OCI-M1 (cell line): ENCODE measurements at places on chromosomes 4 and X.
A peak's percentile ranks its signal among the peaks of the same experiment; 100 is the strongest.

DNA sequence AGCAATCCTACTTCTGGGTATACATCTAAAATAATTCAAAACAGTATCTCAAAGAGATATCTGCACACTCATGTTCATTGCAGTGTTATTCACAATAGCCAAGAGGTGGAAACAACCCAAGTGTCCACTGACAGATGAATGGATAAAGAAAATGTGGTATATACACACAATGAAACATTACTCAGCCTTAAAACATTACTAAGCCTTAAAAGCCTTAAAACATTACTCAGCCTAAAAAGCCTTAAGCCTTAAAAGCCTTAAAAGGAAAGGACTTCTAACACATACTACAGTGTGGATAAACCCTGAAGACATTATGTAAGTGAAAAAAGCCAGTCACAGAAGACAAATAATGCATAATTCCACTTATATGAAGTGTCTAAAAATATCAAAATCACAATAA is 40.3 kb upstream of the TFDP3 start:
- DNase-seq = no peak

DNA sequence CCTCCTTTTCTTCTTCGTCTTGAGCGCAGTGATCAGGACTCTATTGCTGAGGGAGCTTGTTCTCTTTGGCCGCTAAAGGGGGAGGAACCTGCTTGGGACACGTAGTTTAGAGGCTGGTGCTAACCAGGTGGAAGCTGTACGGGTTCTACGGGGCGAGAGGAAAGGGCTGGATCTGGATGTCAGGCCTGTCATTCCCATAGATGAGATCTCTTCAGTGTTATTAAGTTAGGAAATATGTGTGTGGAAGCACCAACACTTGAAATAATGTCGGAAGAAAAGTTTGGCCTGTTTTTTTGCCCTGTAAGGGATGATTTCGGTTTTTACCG is 643 bp downstream of the SRP72 start:
- no peak for DNase-seq

- DNase-seq = no peak
Observed at GRCh38 chr4:97300561-97300960, 842.7 kb downstream of the STPG2 start.

DNA sequence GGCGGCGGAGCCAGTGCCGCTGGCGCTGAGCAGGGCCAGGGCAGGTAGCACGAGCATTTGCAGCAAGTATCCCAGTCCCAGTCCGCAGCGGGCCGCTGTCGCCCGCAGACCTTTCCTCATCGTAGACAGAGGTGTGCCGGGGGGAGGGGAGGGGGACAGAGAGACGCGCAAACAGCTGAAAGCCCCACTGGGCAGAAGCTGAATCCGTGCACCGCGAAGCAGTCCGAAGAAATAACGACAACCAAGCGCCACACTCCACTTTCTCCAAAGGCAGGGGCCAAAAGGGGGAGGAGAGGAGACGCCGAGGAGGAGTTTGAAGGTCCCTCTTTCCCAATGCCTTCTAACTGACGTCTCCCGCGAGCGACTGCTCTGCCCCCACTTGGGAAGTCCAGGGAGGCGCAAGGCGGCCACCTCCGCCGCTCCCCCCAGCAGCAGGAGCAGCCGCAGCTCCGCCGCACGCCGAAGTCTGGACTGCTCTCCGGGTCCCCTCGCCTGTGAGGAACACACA is at the start of gene UNC5C:
Gene UNC5C, minus strand, starts transcription at position 236 of the 508 bp plus-strand sequence.
- DNase-seq = no peak

GRCh38 chr4:93063325-93063724 is 759.6 kb downstream of the GRID2 start:
- no peak for DNase-seq

DNA sequence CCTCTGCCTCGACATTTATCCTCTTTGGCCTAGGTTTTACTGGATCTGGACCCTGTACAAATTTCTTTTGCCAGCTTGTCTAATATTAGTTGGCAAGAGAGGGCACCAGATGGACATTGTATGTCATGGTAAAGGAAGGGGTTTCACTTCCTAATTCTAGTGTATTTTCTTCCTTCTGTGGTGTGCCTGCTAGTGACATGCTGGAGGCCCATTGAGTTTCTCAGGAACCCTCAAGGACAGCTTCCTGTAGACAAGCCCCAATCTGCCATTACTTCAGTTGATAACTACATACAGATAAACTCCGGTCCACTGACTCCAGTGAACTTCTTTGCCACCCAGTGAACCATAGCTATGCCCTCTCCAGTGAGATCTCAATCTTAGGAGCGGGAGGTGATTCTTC is 116.9 kb downstream of the STPG2 start:
- no peak for DNase-seq

DNA sequence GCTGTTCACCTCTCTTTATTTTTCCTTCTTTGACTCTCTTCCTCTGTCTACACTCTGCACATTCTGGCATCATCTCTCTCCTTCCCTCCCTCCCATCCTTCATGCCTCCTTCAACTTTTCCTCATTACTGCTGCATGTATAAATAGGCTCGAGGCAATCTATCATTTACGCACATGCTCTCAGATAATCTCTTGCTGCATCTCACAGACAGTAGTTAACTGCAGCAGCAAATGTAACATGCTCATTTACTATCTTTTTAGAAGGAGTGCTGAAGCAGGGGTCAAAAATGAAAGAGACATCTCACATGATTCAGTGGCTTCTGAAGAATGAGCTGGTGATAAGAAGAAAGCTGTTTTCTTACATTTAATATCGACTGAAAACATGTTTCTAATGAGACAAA is 127.7 kb downstream of the RASL11B start:
- DNase-seq = peak; percentile 37

DNA sequence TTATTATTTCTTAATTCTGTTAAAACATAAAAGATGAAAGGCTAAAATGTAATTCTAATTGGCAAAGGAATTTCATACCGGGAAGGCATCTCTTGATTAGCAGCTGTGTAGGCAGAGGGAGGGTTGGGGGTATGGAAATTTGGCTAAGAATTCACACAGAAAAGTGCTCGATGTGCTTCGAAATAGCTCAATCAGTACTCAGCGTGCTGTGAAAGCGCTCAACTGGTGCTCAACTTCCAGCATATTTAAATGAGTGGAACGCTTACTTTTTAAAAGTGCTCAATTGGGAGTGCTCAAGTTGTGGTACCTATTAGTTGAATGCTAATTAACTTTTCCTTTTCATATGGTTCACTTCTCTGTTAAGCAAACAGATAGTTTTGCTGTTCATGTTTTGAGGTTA is 695.9 kb upstream of the ATOH1 start:
- DNase-seq = no peak

DNA sequence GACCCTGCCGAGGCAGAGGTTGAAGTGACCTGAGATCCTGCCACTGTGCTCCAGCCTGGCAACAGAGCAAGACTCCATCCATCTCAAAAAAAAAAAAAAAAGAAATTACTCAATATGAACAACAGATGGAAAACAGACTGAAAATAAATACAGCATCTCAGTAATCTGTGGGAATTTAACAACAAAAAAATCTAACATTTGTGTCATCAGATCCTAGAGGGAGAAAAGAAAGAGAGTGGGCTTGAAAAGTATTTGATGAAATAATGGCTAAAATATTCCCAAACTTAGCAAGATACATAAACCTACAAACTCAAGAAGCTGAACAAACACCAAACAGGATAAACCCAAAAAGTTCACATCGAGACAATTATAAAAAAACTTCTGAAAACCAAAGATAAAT is 84.7 kb downstream of the CENPC start:
- no peak for DNase-seq

DNA sequence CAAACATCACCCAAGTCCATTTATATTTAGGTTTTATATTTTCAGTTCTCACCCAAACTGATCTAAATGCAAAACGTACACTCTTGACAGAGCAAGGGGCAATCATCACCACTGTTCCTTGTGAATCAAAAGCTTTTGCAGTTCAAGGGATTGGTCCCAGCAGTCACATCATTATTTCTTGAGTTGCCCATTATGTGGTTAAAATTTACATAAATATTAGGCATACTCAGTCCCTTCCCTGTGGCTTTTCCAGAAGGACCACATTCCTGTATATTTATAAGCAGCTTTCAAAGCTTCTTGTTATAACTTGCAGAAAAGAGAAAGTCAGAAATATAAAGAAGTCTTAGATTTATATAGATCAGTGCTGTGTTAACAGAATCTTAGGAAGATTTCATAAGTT is 224.4 kb downstream of the CLCN4 start:
- no peak for DNase-seq

DNA sequence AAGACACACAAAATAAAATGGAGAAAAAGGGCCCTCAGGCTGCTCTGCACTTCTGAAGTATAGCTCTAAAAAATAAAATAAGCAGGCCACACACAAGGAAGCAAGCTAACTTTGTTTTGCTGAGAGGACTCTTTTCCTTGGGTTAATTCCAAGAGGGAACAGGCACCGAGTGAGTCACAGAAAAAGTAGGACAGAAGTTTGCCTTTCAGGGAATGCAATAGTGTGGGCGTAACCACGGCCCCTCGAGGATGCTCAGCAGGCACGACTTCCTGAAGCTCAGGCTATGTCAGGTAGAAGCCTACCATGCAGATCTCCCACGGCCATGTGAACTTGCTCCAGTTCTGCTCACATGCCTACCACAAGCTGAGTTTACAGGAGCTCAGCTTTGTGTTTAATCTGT is 22.1 kb downstream of the PPP1R2C start:
- no peak for DNase-seq

GRCh38 chr4:109930464-109930863 is 17.8 kb downstream of the EGF start:
- no peak for DNase-seq

GRCh38 chrX:120755066-120755846 is 120.4 kb downstream of the CT47B1 start:
- peak; percentile 86 for DNase-seq

DNA sequence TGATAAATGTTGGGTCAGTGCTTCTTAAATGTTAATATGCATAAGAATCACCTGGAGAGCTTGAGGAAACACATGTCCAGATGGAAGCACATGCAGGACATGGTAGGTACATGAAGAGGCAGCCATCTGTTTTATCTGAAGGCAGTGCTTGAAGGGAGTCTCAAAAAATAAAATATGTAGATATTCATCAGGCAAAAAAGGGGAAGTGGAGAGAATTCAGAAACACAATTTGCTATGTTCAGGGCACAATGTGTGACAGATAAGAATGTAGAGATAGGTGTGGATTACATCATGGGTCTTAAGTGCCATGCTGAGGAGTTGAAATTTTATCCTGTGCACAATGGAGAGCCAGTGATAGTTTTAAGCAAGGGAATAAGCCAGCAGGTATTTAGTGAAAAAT is 59.6 kb upstream of the CASK start:
- peak; percentile 78 for DNase-seq

DNA sequence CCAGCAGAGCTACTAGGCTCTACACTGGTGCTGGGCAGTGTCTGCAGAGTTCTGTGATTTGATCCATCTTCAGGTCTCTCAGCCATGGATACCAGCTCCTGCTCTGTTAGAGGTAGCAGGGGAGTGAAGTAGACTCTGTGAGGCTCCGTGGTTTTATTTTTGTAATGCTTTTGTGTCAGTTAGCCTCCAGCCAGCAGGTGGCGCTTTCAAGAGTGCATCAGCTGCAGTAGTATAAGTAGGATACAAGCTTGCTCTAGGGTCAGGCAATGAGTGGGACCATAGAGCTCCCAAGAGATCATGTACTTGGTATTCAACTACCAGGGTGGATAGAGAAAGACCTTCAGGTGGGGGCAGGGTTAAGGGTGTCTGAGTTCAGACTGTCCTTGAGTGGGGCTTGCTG is 362.5 kb upstream of the TRAM1L1 start:
- DNase-seq = peak; percentile 74

DNA sequence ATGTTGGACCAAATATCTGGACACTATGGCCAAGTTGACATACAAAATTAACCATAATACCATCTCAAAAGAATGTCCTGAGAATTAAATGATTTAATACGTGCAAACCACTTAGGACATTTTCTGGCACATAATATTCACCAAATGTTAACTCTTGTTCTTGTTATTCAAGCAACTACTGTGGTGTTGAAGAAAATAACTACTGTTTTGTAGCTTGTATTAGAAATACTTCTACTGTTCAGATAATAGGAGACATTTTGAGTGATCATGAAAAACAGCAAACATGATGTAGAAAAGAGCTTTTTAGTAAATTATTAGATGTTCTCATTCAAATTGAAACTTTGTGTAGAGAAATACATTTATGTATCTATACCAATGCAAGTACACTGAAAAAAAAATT is 140.7 kb upstream of the SMIM31 start:
- DNase-seq = no peak

- no peak for DNase-seq
Observed at GRCh38 chr4:169219440-169219839, 51.3 kb downstream of the SH3RF1 start.

DNA sequence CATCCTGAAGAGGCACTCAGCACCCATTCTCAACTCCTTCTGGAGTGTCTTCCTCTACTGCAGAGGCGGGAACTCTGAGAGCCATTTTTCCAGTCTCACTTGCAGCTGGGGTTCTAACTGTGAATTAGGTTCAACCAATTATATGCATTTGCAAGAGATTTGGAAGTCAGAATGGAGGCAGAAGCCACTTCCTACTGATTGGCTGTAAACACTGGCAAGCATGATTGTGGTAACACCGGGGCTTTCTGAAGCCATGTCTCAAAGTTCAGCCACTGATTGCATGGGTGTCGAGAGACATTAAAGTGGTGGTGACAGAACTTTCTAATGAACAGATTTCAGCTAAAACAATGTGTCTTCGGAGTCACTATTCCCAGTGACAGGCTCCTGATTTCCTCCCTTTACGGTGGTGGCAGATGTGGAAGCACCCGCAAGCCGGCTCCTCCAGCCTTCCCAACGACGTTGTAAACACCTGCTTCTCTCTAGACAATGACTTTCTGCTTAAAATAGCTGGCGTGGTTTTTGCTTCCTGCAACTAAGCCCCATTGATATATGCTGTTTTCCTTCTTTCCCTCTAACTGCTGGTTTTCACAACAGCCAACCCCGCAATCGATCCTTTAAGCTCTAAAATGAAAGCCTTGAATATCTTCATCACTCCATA is 92.0 kb downstream of the IRF2 start:
- no peak for DNase-seq

GRCh38 chr4:144562019-144562705 is 83.8 kb upstream of the HHIP start:
- no peak for DNase-seq

DNA sequence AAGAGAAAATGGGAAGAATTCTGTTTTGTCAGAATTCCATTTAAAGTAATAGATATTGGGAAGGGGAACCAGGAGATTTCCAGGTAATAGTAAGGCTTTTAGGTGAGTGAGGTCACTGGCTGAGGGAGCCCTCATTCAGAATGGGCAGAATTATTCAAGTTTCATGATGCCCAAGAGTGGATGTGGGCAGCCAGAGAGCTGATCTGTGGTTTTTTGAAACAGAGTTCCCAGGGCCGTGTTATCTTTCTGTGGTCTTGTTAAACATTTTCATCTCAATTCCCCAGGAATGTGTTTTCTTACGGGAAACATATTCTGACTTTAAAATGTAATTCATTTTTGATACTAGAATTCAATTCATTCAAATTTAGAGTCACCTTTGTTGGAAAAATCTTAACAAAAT is 182.0 kb upstream of the AADAT start:
- peak; percentile 14 for DNase-seq

- DNase-seq = no peak
Observed at GRCh38 chr4:94976371-94977011, 218.7 kb downstream of the BMPR1B start.
